ENCODE measurements at places on chromosomes 12 and 14.

- no peak for DNase-seq
Observed at GRCh38 chr14:56809270-56810146, 771 bp downstream of the OTX2 start.

- peak; percentile 60 for DNase-seq
Observed at GRCh38 chr12:24045816-24046257, 96.4 kb upstream of the SOX5 start.

- DNase-seq: no peak
Observed at GRCh38 chr14:43247877-43248276, 1259.2 kb downstream of the FSCB start.

GRCh38 chr14:31934767-31935266, 142.3 kb upstream of the ARHGAP5 start:
- DNase-seq: peak; percentile 68

DNA sequence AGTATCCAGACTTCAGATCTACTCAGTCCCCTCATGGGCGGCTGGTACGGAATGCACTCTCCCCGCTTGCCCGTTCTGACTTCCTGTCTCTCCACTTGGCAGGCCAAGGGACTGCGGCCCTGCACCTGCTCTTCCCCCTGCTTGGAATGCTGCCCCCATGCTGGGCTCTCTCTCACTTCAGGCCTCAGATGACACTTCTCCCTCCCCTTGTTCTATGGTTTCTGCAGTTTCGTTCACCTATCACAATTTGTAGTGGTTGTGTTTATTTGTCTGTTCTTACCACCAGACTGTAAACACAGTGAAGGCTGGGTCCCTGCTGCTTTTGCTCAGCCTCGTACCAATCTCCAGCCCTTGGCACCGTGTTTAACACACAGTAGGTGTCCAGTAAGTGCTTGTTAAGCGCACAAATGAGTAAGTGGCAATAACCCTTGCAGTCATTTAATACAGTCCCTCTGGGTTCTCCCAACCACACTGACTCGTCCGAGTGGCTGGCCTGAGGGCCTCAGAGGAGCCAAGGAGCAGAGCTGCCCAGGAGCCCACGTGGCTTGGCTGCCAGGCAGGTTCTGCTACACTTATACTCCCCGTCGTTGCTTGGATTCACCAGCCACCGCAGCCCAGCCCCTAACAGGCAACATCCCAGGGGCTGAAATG, 11.8 kb downstream of the SLC6A12 start:
- DNase-seq: no peak

- no peak for DNase-seq
Observed at GRCh38 chr14:89503431-89503996, 86.5 kb upstream of the FOXN3 start.

DNA sequence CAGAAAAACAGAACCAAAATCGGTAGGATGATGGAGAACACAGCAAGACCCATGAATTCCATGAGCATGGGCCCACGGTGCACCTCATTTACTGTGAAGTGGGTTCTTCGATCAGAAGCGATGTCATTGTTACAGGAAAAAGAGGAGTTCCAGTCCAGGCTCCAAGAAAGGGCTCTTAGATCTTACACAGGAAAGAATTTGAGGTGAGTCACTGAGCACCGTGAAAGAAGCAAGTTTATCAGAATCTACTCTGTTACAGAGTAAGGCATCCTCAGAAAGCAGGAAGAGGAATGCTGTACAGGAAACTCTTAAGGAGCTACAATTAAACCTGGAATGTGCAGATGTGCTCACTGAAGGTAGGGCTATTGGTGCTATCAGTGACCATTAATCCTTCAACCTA, 11.6 kb upstream of the CHFR start:
- peak; percentile 69 for DNase-seq

- DNase-seq: peak; percentile 39
Observed at GRCh38 chr12:11771356-11771755, 121.9 kb downstream of the ETV6 start.

DNA sequence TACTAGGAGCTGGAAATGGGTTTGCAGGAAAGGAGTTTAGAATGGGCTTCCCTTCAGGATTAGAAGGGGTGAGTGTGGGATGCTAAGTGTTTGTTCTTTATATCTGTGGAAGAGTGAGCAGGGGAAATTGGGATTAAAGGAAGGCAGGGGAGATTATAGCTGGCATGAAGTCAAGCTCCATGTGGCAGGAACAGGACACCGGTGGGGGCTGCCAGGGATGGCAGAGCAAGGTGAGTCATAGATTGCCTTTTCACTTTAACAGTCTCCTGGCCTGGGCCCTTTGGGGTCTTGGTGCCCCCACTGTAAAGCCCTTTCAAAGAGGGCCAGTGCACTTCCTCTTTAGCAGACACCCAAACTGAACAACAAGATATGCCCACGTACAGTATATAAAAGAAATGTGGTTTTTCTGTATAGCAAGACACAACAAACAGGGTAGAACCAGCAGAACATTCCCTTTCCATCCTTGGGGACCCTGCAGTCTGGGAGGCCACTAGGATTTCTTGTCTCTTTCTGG, 23.1 kb upstream of the FBXO21 start:
- no peak for DNase-seq

DNA sequence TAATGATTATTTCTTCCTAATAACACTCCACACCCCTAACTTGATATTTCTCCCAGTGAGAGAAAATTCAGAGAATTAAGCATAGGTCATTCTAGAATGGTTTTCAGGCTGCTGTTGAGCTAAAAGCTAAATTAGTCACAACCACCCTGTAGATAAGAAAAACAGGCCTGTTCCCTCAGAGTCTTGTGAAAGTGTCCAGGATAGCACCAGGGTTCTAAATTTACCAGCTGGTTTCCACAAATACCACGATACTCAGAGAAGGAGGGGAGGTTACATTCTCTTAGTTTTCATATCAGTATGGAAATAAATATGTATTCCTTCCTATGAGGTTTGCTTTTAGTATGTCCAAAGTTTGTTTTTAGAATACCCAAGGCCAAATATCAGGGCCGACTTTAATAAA, 66.0 kb upstream of the YARS2 start:
- DNase-seq: no peak

DNA sequence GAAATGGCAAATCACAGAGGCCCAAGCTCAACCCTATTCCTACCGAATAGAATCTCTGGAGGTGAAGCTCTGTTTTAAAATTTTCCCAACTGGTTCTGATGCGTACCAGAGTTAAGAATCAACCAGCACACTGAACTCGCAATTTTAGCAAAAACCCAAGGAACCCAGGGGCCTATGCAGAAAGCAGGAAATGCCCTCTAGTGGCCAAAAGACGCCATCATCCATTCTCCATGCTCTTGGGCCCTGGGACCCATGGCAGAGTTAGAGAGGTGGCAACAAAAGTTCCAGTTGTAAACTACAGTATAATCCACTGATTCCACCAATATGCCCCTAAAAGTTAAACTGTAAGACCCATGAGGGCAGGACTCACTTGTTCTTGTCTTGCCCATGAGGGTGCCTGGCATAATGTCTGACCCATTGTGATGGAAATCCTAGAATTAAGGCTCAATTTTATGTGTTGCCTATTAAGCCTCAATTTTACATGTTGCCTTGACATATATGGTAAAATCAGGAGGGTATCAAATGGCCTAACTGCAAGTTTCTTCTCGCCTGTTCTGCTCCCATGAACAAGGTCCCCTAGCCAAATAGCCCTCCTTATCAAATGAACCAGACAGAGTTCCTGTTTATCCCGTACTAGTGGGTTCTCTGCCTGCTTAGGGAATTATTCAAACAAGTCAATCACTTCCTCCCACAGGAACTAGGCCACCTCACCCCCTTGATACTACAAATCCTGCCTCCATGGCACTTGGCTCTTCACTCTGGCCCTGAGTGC, 137.5 kb upstream of the CPM start:
- peak; percentile 70 for DNase-seq
